Stimulated activated CD4-positive, alpha-beta T cell treated with anti-CD3 and anti-CD28 coated beads, Interleukin-12 subunit alpha, Interleukin-12 subunit beta, amount 100 ng/mL, for 48 hours (primary cell): ENCODE measurements at places on chromosomes 1 and 21.

- no peak for DNase-seq
These were observed 9.6 kb downstream of the CDC42BPA start for GRCh38 chr1:227308367-227309336.

- no peak for DNase-seq
These were observed 44.6 kb downstream of the PTPRC start for GRCh38 chr1:198683449-198683848.

GRCh38 chr1:23417570-23417969 lies 7.0 kb downstream of the TCEA3 start:
- no peak for DNase-seq

DNA sequence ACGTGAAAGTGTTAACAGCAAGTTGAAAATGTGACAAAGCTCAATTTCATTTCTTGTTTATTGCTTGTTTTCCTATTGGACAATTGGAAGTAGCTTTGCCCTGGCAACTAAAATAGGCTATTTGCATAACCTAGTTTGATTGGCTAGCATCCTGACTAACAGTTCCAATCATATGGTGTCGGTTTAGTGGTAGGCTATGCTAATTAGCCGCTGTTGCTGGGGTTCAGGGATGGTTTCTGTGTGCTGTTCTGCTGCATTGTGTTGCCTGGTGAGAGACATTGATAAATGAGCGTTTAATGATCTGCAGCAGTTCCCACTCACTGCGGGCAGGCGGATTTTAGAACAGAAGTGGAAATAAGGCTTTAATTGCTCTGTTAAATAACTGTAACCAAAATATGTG lies 68.5 kb downstream of the DYRK1A start:
- DNase-seq, result no peak
